ENCODE measurements at places on chromosomes 1 and 21.

- DNase-seq, result no peak
These were observed 24.9 kb downstream of the MAP3K7CL start for GRCh38 chr21:29155118-29155932.

DNA sequence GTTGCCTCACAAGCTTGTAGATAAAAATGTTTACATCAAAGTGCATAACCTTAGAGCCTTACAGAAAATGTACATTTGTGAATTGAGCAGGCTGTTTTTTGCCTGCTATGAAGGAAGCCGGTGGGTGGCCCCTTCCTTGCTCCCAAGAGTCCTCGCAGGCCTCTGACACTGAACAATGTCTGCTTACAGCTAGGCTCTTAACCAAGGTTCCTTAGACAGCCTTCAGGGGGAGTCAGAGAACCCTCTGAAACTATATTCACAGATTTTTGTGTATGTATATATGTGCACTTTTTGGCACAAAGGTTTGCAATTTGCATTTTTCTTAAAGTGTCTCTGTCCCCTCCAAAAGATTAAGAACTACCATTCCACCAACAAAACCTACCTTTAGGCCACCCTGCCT, 282.6 kb downstream of the BARHL2 start:
- DNase-seq, result no peak

DNA sequence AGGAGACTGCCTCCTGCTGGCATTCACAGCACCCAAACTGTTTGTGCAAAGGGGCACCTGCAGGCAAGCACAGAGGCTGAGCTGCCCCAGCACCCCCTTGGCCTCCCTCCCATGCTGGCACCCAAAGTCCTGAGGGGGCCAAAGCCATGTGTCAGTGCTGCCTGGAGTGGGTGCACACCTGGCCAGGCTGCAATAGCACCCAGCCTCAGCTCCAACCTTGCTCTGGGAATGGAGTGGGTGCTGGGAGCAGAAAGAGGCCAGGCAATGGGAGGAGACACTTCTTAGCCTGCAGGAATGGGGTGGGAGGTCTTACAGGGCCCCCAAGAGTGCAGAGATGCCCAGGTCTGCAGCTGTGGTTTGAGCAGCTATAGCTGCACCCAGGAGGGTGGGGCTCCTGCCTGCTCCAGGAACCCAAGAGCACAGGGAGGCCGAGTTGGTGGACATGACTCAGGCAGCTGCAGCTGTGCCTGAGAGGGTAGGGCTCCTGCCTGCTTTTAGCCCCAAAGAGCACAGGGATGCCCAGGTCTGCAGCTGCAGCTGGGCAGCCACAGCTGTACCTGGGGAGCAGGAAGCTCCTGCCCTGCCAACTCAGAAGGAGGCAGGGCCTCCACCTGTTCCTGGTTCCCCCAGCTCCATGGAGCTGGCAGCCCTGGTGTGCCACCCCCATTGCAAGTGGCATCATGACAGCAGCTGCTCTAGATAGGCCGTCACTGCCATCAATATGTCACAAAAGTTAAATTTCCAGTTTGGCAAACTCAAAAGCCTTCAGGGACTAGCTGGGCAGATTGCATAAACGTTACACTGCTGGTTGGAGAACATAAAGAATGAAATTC, 5.3 kb upstream of the CHD1L start:
- DNase-seq, result no peak

DNA sequence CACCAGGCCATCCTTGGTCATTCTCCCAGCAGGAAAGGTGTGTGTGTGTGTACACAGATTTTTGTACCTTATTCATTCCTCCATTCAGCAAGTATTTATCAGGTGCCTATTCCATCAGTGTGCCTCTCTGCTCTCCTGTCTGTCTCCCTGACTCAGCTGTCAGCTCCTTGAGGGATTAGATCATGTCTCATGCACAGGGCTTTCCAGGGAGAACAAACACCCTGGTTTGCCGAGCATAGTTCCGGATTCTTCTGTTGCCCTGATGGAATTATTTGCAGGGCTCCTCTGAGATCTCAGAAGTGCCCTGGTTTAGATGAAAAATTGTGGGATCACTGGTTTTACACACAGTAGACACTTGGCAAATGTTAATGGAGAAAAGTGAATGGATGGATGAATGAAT, 8.1 kb upstream of the SDHB start:
- no peak for DNase-seq

GRCh38 chr1:87155170-87155569, 173.5 kb upstream of the LMO4 start:
- no peak for DNase-seq

DNA sequence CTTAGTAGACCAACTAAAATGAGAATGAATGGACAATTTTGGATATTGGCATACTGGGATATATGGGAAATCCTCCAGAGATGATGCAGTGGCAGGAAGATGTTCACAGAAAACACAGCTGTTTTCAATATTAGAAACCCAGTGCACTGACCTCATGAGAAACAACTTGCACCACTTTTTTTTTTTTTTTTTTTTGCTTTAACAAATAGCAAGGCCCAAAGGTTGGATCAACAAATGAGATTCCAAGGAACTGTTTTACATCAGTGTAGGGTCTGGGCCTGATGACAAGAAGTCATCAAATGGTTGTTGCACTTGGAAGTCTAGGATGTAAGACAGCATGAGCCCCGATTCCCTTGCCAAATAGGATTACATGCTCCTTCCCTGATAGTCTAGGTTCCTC, 110.7 kb downstream of the SLC25A24 start:
- DNase-seq, result no peak

GRCh38 chr1:162902416-162902815, 41.4 kb upstream of the CCDC190 start:
- no peak for DNase-seq

GRCh38 chr1:211480941-211481545, 10.9 kb downstream of the RD3 start:
- DNase-seq, result no peak

- no peak for DNase-seq
These were observed 8.1 kb upstream of the ATP1B1 start for GRCh38 chr1:169098380-169098779.

DNA sequence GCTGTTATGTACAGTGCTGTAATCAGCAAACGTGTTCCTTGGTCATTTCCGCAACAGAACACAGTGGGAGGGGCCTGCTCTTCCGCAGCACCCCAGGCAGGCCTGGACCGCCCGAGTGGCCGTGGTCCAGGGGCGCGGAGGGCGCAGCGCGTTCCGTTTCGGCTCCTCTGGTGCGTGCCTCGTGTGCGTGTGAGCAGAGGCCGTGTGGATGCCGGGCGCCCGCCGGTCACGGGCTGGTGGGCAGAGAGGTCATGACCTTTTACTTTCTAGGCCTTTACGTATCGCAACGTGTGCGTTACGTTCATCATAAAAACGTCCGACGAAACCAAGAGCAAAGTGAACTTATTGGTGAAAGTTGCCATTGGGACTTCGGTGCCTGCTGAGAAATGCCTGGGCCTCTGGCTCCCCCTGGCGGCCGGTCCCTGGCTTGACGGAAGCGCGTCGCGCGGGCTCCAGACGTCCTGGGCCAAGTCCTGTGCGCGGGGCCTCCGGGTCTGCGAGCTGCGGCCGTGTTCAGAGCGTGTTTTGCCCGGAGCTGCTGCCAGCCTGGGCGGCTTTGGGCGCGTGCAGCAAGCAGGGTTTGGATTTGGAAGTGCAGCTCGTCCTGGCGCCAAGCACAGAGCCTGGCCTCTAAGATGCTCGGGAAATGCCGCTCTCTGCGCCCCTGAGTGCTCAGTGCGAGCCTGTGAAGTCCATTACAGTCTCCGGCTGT, 34.4 kb downstream of the COL18A1 start:
- DNase-seq, result no peak

DNA sequence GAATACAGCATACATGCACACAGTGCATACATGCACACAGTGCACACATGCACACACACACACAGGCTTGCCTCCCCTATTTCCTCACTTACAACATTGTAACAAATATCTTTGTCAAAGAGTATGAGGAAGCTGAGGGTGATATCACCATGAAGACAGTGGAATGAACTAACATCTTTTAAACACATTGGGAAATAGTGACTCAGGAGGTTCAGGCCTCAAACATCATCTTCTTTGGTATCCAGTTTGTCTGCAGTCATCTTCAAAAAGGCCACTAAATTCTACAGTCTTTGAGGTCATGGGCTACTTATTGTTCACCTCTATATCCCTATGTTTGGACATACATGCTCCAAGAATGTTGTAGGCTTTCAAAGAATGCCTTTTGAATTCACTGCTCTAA, 2.1 kb upstream of the LCE2B start:
- DNase-seq, result no peak

GRCh38 chr1:220689666-220690065, 497 bp upstream of the C1orf115 start:
- no peak for DNase-seq

- no peak for DNase-seq
These were observed 6.0 kb upstream of the TRAPPC10 start for GRCh38 chr21:44006017-44006619.

DNA sequence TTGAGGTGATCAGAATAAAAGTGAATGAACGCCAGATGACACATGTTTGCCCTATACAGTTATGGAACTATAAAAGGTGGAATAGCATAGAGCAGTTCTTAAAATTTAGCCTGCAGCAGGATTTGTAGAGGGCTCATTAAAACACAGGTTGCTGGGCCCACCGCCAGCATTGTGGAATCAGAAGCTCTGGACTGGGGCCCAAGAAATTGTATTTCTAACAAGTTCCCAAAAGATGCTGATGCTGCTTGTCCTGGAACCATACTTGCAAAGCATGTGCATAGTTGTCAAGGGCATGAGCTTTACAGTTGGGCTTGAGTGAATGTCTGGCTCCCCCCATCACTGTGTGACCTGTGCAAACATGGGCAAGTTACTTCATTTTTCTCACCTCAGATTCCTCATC, 37.5 kb upstream of the LRRC53 start:
- no peak for DNase-seq

GRCh38 chr1:224791362-224791941, 138.0 kb upstream of the DNAH14 start:
- no peak for DNase-seq

DNA sequence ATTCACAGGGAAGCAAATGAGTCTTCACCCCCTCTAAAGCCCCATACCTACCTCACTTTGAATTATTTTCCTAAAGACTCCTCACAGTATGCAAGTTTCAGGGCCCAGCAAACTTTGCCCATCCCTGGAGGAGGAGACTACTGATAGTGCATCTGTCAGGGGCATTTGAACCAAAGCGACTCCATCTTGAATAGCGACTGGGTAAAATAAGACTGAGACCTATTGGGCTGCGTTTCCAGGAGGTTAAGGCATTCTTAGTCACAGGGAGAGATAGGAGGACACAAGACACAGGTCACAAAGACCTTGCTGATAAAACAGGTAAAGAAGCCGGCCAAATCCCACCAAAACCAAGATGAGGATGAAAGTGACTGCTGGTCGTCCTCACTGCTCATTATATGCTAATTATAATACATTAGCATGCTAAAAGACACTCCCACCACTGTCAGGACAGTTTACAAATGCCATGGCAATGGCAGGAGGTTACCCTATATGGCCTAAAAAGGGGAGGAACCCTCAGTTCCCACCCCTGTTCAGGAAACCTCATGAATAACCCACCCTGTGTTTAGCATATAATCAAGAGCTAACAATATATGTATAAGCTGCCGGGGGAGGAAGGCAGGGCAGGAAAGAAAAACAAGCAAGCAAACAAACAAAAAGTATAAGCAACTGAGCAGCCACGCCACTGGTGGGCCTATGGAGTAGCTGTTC, 3.3 kb upstream of the PKNOX1 start:
- DNase-seq, result no peak

DNA sequence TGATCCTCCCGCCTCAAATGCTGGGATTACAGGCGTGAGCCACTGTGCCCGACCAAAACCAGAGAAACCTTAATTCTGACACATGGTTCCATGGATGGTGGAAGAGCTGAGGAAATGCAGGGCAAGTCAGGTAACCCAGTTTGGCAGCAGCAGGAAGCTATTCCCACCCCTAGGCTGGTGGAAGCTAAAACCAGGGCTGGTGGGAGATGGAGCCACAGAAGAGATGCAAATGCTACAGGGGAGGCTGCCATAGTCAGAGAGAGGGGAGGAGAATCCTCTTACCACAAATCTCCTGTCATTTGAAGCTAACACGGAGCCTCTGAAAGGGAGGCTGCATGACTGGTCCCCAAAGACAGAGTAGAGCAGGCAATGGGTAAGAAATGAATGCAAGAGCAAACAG, 4.1 kb upstream of the CDC42BPA start:
- no peak for DNase-seq

DNA sequence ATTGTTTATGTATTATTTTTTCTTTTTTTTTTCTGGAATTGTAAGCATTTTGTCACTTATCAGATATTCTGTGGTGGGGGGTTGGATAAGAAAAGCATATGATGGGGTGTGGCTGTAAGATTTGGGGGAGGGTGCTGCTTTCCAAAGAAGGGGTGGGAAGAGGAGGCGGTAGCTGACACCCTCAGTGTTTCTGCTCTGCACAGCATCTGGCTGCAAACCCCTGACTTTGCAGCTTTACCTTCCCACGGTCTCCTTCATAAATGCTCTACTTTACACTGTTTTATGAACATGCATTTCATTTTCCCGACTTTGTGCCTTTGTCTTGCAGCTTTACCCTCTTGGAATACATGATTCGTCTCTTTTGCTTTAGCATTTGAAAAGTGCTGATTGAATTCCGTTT, 7.6 kb downstream of the FMN2 start:
- no peak for DNase-seq

GRCh38 chr1:211485480-211485857, 6.5 kb downstream of the RD3 start:
- DNase-seq, result no peak

DNA sequence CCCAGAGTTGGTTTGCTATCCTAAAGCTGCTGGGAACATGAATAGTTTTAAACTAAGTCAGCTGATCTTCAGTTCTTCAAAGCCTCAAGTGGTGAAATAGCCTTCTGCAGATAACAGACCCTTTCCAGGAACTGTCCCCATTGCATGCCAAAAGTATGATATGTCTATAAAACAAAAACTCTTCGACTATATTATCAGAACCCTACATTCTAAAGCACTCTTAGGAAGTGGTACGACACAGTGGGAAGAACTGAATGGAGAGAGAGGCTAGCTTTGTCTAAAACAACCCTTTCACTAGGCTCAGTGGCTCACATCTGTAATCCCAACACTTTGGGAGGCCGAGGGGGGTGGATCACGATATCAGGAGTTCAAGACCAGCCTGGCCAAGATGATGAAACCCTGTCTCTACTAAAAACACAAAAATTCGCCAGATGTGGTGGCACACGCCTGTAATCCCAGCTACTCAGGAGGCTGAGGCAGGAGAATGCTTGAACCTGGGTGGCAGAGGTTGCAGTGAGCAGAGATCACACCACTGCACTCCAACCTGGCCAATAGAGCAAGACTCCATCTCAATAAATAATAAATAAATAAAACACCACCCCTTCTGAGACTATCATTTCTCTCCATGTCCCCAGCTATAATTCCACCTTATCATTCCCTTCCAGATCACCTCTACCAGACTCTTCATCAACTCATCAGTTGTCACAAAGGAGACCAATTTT, 2.2 kb upstream of the FRRS1 start:
- no peak for DNase-seq

DNA sequence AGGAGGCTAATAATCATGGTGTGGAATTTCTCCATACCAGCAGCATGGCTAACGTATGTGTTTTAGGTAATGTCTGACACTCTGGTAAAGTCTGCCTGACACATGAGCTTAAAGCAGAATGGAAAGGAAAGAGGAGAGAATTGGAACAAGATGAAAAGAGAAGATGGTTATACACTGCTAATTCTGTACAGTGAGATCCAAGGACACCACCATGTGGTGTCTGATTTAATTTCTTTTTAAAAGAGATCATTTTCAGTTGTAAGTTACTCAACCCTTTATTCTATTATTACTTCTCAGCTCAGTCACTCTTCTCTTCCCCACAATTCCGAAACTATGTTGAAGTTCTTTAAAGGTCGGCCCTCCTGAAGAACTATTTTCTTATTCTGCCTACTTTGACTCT, 15.6 kb downstream of the PRKAB2 start:
- DNase-seq, result no peak

- DNase-seq, result no peak
These were observed 11.5 kb upstream of the TMEM51 start for GRCh38 chr1:15141935-15142539.

All from cortex of kidney (tissue), 1 donor.